Hypothalamus (tissue), 51 donors: ENCODE measurements at places on chromosomes 3 and 15.

GRCh38 chr15:89937365-89938350 lies 24.9 kb upstream of the ARPIN start:
- DNase-seq: no peak

DNA sequence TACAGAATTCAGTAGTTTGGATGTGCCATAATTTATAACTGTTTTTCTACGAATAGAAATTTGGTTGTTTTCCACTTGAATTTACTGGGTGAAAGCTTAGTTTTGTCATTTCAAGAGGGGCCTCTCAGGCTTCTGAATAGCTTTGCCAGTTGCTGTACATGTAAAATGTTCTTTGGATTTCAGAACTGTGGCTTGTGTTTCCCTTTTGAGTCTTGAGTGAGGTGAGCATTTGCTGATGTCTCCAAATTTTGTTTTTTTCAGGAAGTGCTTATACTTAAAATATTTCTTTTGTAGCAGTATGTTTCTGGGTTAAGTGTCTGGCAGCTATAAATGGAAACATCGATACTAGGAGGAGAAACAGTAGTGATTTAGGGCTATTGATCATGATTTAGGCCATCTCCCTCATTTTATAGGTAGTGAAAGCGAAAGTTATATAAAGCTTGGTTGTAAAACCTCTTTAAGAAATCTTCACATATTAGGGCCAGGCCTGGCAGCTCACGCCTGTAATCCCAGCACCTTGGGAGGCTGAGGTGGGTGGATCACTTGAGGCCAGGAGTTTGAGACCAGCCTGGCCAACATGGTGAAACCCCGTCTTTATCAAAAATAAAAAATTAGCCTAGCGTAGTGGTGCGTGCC lies 9.2 kb upstream of the TRAK1 start:
- DNase-seq: no peak

DNA sequence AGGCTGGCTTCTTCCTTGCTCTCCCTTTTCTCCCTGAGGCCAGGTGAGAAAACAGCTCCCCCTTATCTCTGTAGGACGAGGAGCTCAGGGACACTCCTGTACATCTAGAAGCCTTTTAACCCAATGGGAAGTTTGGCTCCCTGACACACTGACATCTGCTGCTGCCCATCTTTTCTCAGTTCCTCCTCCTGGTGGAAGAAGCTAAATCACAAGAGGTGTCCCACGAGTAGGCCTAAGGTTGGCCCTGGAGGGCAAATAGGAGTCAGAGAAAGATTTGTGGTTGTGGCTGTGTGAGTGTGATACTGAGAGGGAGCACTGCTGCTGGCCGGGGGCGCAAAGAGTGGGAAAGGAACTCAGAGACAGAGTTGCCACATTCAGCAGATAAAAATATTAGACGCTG lies 49.5 kb downstream of the ARHGAP31 start:
- DNase-seq: no peak

- no peak for DNase-seq
Measured at GRCh38 chr3:12882336-12883310, 41.3 kb upstream of the RPL32 start.

GRCh38 chr3:136343446-136343845 lies 93.3 kb downstream of the PCCB start:
- DNase-seq: no peak

DNA sequence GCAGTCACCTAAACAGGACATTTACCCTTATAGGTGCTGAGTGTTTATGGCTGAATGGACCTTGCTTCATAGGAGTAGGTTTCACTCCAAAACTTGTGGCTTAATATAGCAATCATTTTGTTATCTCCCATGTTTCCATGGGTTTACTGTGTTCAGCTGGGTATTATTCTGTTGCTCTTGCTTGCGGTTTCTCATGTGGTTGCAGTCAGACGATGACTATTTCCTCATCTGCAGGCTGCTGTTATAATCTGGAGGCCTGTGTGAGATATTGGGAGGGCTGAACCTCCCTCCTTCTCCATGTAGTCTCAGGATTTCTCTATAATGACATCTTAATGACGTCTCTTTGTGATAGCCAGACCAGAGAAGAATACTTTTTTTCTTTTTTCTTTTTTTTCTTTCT lies 98.1 kb downstream of the ZPLD1 start:
- DNase-seq: no peak

DNA sequence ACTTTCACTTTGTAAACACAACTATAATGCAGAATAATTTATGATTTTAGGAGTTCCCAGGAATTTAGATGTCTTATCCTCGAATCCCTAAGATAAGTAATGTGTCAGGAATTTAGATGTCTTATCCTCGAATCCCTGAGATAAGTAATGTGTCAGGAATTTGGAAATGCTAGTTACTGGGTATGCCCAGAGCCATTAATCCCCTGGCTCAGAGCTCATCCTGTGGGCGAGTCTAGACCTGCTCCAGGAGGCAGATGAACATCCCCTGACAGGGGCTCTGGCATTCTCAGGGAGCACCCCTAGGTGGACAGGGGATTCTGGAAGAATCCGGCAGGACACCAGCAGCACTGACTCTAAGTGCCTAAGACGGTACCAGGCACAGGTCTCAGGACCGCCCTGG lies 163.3 kb downstream of the ARRDC4 start:
- DNase-seq: no peak

DNA sequence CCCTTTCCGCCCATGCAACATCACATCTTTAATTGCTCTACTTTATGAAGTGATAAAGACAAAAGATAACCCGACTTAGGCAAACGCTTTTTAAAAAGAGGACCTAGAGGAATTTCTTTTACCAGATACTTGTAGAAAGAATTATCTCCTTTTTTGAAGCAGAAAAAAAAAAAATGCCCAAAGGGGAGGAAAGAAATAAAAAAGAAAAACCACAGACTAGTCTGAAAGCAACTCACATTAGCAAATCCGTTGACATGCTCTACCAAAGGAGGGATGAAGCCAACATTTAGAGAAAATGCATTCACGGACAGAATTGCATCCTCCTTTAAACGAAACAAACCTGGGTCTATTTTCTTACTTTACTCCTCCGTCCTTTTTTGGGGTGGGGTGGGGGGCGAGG lies 213.6 kb downstream of the MEIS2 start:
- no peak for DNase-seq

GRCh38 chr3:158402590-158402989 lies 168.4 kb upstream of the MLF1 start:
- DNase-seq: no peak

GRCh38 chr3:139104062-139104461 lies 59.4 kb upstream of the PRR23C start:
- DNase-seq: no peak

DNA sequence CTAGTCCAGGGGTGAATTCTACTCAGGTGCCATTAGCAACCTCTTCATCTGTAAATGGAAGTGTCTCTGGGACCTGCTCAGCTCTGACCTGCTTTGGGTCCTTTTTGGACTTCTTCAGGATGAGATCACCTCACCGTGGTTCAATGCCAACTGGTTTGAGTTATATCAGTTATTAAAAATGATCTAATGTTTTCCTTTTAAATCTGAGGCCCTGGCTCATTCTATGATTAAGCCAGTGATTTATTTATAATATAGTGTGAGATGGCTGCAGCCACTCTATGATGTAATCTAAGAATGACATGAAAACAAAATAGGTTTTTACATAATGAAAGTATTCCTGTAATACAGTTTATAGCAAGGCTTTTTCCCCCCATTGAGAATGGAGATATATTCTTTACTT lies 79.4 kb downstream of the LPP start:
- no peak for DNase-seq

DNA sequence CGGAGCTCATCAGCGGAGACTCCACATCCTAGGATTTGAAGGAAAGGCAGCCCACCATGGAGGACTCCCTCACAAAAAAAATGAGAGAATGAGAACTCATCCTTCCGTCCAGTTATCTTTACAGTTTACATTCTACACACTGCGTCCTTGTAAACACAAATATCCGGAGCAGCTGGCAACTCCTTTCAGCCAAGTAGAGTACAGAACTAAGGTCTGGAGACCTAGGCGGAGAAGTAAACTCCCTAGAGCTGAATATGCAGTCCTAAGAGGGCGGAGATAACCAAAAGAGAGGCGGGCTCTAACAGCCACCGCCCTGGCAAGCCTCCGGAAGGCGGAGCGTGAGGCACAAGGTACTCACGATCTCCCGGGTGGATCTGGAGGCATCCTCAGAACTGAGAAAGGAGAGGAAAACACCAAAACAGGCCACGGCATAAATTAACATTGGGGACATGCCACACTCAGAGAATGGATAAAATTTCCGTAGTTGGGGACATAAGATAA lies 924 bp upstream of the SIN3A start:
- DNase-seq: peak; percentile 52

GRCh38 chr3:171049861-171050444 lies 23.4 kb upstream of the SLC2A2 start:
- DNase-seq: no peak

GRCh38 chr3:97269202-97269601 lies 454.8 kb downstream of the EPHA6 start:
- DNase-seq: no peak

- DNase-seq: no peak
Measured at GRCh38 chr15:66848686-66849392, 146.8 kb downstream of the SMAD6 start.

DNA sequence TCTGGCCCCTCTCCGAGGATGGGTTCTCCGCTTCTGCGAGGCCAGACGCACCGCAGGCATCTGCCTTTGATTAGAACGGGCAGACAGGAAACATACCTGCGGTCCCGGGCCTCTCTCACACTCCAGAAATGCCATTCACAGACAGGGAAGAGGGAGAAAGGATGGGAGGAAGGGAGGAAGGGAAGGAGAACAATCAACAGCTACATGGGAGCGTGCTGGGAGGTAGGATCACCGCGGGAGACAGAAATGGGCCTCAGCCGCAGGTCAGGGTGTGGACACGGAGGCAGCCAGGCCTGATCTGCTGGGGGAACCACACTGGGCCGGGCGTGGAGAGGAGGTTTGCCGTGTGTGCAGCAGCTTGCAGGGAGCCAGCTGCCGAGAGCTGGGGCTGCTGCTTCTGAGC lies 90.7 kb upstream of the RGMA start:
- DNase-seq: no peak

DNA sequence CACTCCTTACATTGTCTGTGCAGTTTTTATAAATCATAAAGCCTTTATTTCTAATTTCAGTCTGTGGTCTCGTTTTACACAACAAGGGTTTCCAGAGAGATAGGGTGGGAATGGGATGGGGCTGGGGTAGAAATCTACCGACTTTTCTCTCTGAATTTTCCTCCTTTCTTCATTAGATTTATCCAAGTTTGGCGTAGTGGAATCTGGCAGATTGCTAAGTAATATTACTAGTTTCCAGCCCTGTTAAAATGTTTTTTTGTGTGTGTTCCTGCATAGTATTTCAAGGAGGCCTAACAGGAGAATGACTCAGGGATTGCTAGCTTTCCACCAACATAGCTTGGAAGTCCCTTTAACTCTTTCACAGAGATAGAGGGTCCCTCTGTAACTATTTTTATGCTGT lies 185.5 kb upstream of the GOLGA6L4 start:
- DNase-seq: no peak
